CD4-positive, alpha-beta memory T cell (primary cell): ENCODE measurements at places on chromosomes 5 and 9. TPM values are rescaled to one million over a fixed set of nuclear protein-coding genes. Genes with fewer than 3 reads are reported as not detected.

DNA sequence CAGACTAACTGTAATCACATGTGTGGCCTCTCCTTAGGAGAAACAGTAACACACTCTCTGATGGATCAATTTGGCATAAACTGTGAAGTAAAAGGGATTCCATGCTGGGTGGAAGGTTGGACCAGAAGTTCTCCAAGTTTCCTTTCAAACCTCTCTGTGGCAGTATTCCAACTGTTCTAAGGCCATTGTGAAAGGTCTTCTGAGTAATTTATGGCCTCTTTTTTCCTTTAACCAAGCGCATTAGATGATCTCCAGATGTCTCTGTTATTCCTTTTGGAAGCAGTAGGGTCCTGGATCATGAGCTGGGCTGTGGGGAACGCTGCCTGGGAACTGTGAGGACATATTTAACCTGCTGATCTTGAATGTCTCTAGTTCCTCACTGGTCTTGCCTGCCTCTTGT, 80.6 kb upstream of the IL6ST start:
- H3K36me3 ChIP-seq, result no peaks in the 10 kb centered on the region
- H3K27ac ChIP-seq, result no peak overlapping the region
- H3K4me3 ChIP-seq, result no peak overlapping the region
- no peak for DNase-seq
- peaks cover 41% of the 10 kb centered on the region for H3K4me1 ChIP-seq
- H3K27me3 ChIP-seq, result no peaks in the 10 kb centered on the region

GRCh38 chr5:149859746-149860145, 84.8 kb downstream of the PDE6A start:
- peaks cover 11% of the 10 kb centered on the region for H3K4me1 ChIP-seq
- H3K27me3 ChIP-seq, result no peaks in the 10 kb centered on the region
- DNase-seq, result no peak

DNA sequence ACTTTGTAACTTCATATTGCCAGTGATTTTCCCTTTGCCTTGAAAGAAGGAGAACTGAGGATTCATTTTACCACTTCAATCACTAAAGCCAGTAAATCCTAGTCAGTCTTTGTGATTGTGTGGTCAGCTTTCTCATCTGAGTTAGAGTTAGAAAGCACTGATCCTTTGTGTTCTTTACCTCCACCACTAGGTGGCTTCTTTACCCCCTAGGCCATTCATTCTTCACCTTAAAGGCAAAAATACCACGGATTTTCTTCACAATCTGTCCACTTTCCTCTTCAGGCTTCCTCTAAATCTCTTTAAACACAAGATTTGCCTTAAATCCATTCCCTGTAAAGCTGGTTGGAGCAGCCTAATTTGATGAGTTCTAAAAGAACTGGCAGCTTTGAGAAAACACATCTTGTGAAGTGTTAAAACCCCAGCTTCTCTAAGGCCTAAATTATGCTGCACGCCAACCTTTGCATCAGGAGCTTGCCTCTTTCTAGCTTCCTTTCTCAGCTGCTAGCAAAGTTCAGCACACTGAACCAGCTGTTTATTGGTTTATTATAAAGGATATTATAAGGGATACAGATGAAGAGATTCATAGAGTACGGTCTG, 20.4 kb downstream of the BDP1 start:
- H3K27me3 ChIP-seq, result no peaks in the 10 kb centered on the region
- no peak overlapping the region for H3K4me3 ChIP-seq
- no peak overlapping the region for H3K27ac ChIP-seq
- peak; percentile 16 for DNase-seq
- H3K4me1 ChIP-seq, result no peaks in the 10 kb centered on the region
- peaks cover 9% of the 10 kb centered on the region for H3K36me3 ChIP-seq

DNA sequence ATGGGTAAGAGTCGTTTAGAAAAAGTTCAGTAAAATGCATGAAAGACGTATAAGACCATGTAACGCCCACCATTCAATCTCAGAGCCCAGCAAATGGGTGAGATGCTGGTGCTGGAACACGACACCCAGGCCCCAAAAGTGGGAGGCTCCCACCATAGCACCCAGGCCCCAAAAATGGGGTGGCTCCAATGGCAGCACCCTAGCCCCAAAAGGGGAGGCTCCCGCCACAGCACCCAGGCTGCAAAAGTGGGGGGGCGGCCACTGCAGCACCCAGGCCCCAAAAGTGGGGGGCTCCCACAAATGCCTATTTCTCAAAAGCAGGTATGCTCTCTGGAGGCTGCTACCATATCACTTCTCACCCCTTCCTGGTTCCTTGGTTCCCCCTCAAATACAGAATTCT, 12.7 kb downstream of the FSTL4 start:
- no peak overlapping the region for H3K27ac ChIP-seq
- DNase-seq, result no peak
- H3K4me1 ChIP-seq, result no peaks in the 10 kb centered on the region
- H3K36me3 ChIP-seq, result no peaks in the 10 kb centered on the region

GRCh38 chr5:15992918-15993317, 186.7 kb downstream of the MARCHF11 start:
- H3K27me3 ChIP-seq, result no peaks in the 10 kb centered on the region
- H3K27ac ChIP-seq, result no peak overlapping the region
- H3K4me3 ChIP-seq, result no peak overlapping the region
- no peaks in the 10 kb centered on the region for H3K36me3 ChIP-seq
- no peaks in the 10 kb centered on the region for H3K4me1 ChIP-seq

Gene ZNF474
- not detected for total RNA-seq
